ENCODE measurements at places on chromosomes 7 and 10.

- DNase-seq: no peak
These were observed 187.5 kb downstream of the KIAA1217 start for GRCh38 chr10:24396396-24396795.

DNA sequence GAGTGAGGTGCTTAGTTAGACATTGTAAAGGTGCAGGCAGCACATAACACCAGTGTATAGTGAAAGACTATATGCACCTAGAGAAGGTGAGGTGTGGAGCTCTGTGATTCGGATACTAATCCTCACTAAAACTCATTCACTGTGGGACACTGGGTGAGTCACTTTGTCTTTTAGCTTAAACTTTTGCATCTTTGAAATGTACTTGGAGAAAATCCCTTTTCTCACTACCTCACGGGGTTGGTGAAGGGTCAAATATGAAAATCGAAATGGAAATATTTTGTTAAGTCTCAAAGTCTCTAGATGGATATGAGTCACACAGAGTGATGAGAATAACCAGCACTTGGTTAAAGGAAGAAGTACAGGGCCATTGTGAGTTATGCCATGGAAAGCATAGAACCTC is 38.0 kb downstream of the MDFIC start:
- DNase-seq: no peak

DNA sequence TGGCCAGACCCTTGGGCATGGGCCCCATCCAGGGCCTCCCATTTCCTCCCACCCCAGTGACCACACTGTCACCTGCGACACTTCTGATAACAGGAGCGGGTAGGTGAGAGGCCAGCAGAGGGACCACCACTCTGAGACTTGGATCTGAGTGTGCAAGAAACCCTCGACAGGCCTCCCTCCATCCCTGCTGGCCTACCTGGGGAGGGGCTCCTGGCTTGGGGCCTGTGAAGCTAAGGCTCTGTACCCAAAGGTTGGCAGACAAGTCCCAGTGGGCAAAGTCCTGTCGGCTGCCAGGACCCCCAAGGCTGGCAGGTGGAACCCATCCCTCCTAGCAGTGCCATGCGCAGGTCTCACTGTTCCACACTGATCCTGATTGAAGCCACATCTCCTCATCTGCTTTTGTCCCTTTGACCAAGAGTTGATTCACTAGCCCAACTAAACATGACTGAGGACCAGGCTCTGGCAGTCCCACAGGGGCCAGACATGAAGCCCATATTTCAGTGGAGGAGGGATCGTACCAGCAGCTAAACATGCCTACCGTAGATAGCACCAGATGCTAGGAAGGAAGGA is 1.2 kb upstream of the PGAM2 start:
- peak; percentile 30 for DNase-seq

DNA sequence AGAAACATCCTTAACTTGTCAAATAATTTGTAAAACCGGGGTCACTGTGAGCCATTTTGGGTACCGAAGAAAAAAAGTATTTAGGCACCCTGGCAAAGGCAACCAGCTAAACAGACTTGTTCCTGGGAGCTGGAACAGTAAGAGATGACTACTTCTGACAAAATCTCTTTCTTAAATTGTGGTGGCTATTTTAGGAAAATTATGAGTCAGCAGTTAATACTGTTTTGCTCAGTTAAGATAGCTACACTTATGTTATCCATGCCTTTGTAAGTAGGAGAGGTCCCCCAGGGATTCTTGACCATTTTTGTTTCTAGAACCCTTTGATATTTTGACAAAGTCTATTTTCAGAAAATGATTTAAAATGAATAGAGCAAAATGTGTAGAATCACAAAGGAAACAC is 68.7 kb downstream of the TAX1BP1 start:
- no peak for DNase-seq

- DNase-seq: no peak
These were observed 41.8 kb downstream of the MTURN start for GRCh38 chr7:30176463-30177109.

GRCh38 chr7:83509255-83510021 is 139.5 kb downstream of the SEMA3E start:
- DNase-seq: no peak

GRCh38 chr7:134985894-134986362 is 380 bp upstream of the AGBL3 start:
- no peak for DNase-seq

DNA sequence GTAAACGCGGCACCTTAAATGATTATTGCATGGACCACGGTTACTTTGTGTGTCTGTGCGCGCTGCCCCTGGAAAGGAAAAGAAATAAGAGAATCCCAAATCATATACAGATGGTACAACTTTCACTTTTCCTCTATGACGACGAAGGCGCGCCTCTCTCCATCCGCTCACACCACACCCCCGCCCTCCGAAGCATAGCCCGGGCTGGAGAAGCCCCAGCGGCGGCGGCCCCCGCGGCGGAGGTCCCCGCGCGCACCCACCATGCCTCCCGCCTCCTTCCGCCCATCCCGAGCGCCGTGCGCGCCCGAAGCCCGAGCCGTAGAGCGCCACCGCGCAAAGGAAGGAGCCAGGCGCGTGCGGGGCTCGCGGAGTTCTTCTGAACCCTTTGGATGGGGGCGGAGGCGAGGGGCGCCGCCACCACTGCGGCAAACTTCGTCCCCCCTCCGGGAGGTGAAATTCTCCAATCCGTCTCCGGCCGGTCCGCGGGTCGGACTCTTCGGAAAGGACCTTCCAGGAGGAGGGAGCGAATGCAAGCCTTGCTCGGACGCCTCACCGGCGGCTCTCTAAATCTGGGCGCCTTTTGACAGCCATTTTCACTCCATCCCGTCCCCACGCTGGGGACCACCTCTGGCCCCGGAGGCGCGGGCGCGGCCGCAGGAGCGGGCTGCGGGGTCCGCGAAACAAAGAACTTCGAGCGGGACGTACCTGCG is 588 bp downstream of the GLI3 start:
- peak; percentile 61 for DNase-seq

- DNase-seq: no peak
These were observed 46.8 kb upstream of the TMEM213 start for GRCh38 chr7:138750901-138751464.

- no peak for DNase-seq
These were observed 97.0 kb downstream of the SEMA3C start for GRCh38 chr7:80821771-80822319.

DNA sequence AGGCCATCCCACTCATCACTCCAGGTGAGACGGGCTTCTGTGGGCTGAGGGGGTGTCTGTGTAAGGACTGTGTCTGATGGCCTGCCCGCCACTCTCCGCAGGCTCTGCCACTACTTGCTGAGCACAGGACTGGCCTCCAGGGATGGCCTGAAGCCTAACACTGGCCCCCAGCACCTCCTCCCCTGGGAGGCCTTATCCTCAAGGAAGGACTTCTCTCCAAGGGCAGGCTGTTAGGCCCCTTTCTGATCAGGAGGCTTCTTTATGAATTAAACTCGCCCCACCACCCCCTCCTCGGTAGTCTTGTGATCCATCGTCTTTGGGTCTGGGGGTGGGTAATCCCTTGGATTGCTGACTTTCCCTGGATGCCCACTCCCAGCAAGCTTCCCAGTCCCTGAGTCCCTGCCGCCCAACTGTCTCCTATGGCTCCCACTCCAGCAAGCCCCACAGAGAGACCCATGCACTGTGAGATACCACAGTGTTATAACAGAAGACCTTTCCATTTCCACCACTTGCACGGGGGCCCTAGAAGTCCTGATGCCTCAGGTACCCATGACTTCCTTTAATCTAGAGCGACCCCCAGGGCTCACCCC is 4.7 kb downstream of the FXYD4 start:
- no peak for DNase-seq

DNA sequence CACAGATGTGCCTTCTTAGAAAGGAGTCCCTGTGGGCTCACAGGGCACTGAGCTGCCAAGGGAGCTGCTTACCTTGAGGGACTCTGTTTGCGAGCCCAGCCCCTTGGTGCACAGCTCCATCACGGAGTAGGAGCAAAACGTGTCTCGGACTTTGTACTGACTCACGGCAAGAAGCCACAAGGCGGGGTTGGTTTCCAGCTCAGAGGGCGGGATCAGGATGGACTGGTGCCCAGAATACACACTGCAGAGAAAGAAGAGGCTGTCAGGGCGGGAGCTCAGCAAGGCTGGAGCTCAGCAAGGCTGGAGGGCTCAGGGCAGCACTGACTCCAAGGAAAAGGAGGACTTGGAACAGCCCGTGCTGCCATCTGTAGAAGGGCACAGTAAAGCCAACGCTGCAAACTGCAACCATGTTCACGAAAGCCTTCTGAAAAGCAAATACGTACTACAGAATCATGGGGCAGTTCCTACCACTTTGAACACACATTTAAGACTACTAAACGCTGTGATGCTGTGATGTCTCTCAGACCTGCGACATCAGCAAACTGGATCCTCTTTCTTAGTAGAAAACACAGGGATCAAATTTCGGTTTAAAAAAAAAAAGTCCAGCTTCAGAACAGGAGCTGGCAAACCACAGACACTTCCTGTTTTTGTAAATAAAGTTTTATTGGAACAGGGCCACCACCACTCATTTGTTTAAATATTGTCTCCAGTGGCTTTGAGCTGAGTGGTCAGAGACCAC is 194.3 kb downstream of the ZMYND11 start:
- DNase-seq: no peak

GRCh38 chr10:17206210-17206709 is 4.8 kb upstream of the TRDMT1 start:
- DNase-seq: no peak

DNA sequence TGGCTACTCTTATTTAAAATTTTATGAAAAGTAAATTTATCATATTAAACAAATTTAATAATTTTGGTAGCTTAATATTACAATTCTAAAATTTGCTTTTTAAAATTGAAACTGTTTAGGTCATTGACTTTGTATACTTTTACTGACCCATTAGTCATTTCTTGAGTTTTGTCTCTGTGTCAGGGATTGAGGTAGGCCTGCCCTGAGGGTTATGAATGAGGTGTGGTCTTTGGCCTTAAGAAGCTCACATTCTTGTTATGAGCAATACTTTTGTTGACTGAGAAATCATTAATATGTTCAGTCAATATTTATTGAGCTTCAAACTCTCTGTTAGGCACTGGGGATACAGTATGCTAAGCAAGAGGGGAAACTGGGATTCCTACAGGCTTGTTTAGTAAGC is 47.0 kb upstream of the RPA3 start:
- no peak for DNase-seq

- no peak for DNase-seq
These were observed 65.5 kb downstream of the DNAJB6 start for GRCh38 chr7:157402388-157402703.

DNA sequence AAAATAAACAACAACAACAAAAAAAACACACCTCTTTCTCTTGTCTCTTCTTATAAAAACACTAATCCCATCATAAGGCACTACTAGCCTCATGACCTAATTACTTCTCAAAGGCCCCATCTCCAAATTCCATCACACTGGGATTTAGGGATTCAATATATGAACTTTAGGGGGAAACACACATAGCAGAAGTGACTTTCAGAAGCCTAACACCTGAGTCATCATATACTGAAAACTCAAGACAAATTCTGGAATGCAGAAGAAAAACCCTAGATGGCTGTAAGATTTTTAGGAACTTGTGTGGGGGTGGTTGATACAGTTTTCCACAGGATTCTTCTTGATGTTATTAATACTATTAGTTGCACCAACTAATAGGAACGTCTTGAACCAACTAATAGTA is 33.7 kb upstream of the CSTF2T start:
- no peak for DNase-seq

- no peak for DNase-seq
These were observed 33.1 kb downstream of the GLRX3 start for GRCh38 chr10:130169136-130169859.

- DNase-seq: no peak
These were observed 106.7 kb downstream of the GPR26 start for GRCh38 chr10:123772645-123773508.

GRCh38 chr7:83704564-83704963 is 55.6 kb upstream of the SEMA3E start:
- DNase-seq: no peak

DNA sequence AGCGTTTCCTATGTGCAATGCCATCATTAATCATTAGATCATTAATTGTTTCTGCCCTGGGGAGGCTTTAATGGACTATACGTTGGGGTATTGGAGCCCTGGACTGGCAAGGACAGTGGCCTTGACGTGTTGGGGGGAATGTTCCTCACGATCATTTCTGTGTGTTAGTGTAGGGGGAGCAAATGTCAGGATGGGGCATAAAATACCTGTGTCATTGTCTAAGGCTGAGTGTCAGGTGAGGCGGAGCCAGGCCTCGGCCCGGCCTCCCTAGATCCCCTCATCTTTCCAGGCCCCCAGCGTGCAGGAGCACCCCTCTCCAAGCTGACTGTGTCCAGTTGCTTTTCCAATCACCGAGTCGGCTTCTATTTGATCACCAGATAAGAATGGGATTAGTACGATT is 346.4 kb upstream of the SHH start:
- DNase-seq: no peak

- peak; percentile 19 for DNase-seq
These were observed 237.3 kb downstream of the PTPRN2 start for GRCh38 chr7:158350166-158350900.

- no peak for DNase-seq
These were observed 1.4 kb downstream of the CFAP46 start for GRCh38 chr10:132940791-132941465.

DNA sequence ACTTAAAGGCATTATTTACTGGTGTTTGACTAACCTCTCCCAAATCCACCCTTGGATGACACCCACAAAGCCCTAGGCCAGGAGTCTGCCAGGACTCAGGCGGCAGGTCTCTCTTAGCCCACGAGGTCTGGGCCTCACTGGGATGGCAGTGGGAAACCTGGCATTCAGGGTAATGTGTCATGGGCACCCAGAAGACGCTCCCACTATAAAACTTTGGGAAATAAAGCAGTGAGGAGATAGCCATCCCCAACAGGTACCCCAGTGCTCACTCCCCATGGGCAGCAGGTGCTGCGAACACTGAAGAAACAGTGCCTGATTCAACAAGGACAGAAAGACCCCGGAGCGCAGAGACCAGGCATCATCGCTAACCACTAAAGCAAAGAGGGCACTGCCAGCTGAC is 14.4 kb upstream of the PTPRN2 start:
- DNase-seq: no peak

GRCh38 chr10:72274213-72274729 is 547 bp downstream of the DDIT4 start:
- DNase-seq: no peak

DNA sequence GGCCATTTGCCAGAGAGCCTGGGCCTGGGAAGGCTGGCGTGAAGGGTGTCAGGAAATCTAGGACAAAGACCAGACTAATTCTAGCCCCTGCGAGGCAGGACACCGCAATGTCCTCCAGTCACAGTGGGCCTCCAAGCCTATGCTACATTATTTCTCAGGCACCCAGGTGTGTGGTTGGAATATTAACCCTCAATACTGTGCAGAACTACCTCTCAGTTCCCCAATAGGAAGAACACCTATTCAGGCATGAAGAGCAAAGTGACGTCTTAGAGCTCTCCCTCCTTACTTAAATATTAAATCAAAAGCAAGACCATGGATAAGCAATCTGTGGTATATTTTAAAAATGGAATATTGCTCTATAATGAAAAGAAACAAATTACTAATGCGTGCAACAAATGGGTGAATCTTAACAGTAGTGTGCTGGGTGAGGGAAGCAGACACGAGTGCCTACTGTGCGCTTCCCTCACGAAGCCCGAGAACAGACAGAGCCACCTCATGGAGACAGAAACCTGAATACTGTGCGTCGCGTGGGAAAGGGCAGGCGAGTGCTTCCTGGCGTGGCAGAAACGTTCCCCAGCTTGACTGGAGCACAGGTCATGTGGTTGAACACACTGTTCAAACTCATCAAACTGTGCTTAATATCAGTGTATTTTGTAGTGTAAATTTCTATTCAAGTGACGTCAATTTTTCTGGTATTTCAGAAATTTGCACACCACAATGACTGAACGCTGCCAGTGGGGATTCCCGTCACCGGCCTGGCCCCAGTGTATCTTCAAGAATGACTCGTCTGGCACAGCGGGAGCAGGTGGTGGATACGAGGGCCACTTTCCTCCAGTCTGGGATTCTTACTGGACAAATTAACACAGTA is 15.5 kb upstream of the PTPRN2 start:
- no peak for DNase-seq

Measured in H9 (cell line).